Fibroblast of lung (primary cell): ENCODE measurements at places on chromosomes 6 and 20. TPM values are rescaled to one million over a fixed set of nuclear protein-coding genes. Genes with fewer than 3 reads are reported as not detected.

DNA sequence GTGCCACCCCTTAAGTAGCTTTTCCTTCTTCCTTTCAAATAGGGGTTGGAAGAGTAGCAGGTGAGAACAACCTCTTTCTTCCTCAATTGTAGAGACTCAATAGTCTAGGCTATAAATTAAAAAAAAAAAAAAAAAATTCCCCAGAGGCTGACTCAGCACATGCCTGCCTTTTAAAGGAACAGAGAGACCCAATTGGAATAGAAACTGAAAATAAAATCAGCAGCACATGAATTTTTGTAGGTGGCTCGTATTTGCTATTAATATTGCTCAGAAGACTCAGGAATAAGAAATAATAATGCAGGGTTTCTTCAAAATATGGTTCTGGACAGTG lies 19.3 kb downstream of the TOP1 start:
- DNase-seq: peak; percentile 51

- no peak for DNase-seq
Observed at GRCh38 chr20:53757472-53757913, 163.9 kb upstream of the ZNF217 start.

DNA sequence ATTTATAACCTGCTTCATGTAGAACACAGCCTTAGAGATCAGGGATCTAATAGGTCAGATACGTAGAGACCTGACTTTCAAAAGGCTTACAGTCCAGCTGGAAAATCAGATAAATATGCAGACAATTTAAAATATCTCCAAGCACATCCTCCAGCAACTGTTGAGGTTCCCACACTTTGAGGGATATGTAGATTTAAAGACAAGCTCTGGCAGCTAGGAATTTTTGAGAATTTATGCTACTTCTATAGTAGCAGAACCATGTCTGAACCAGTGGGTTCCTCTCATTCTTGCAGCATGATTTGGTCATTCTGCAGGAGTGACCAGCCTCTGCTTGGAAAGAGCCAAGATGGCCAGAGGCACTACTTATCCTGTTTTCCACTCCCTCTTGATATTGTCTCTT lies 60.5 kb downstream of the CYB5R4 start:
- peak; percentile 67 for DNase-seq

DNA sequence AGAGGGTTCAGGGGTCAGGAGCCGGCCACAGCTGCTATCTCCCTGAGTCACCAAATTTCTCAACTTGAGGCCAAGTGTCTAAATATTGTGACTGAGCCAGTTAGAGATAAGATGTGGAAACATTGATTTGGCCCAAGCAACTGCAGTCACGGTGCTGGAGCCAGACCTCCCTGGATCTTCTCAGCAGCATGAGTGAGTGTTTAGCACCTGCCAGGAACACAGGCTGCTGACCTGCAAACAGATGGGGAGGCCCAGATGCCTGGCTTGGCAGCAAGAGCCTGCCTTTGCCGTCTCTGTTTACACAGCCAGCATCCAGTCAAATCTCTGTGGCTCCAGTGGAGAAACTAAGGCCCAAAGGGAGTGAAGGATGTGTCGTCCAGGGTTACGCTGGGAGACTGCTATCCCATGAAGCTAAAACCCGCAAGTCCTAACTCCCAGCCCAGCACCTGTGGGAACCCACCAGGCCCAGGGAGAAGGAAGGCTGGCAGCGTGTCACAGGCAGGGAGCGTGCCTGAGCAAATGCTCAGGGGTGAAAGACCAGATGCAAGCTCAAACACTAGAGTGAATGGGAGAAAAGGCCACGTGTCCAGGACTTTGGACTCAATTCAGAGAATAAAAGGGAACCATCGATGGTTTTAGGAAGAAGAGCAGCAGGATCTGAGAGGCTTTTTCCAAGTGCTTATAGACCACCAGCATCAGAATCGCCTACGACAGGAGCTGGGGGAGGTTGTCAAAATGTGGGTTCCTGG lies 15.9 kb upstream of the PTGIS start:
- DNase-seq: peak; percentile 99

- no peak for DNase-seq
Observed at GRCh38 chr6:169893624-169894023, 142.2 kb downstream of the ERMARD start.

DNA sequence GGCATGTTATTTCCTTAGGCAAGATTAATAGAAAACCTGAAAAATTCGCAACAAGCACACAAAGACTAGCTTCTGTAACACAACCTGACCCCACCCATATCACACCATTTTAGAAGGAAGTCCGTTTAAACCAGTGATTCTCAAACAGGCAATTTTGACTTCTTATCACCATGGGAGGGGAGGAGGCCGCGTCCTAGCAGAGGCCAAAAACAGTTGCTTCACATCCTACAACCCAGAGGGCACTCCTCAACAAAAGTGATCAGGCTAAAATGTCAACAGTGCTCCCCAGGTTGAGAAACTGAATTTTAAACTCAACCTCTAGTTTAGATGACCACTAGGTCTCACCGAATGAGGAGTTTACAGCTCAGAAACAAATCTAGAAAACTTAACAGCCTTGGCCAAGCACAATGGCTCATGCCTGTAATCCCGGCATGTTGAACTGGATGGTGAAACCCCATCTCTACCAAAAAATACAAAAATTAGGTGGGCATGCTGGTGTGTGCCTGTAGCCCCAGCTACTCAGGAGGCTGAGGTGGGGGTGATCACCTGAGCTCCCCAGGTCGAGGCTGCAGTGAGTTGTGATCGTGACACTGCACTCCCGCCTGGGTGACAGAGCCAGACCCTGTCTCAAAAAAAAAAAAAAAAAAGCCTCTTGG lies 3.4 kb downstream of the SNX5 start:
- peak; percentile 35 for DNase-seq

WFDC5 gene
- not detected in 2 replicates for total RNA-seq

- DNase-seq: no peak
Observed at GRCh38 chr20:48742912-48743680, 84.7 kb downstream of the PREX1 start.

MCHR2 gene
- total RNA-seq: not detected in 2 replicates

DNA sequence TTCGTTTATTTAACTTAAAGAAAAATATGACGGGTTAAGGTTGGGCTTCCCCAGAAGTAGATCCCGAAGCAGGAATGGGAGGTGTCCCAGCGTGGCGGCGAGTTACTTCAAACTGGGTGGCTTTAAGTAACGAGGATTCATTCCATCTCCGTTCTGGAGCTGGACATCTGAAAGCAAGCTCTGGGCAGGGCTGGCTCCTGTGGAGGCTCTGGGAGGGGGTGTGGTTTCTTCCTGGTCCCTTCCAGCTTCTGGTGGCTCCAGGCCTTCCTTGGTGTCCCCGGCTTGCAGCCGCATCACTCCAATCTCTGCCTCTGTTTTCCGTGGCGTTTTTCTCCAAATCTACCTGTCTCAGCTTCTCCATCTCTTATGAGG lies 47.3 kb upstream of the BHLHE23 start:
- no peak for DNase-seq

GRCh38 chr20:63114693-63115311 lies 101.1 kb downstream of the YTHDF1 start:
- DNase-seq: no peak

DNA sequence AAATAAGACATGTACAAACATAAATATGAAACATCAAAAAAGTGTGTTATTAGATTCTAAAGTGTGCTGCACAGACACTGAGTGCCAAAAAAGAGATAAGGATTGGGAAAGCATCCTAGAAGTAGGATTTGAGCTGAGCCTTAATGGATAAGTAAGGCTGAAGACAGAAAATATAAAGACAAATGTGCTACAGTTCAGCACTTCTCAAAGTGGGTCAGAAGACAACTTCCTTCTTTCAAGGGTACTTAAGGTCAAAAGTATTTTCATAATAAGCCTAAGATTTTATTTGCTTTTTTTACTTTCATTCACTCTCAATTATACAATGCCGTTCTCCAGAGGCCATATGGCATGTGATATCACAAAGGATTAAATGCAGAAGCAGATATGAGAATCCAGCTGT lies 16.8 kb downstream of the USP45 start:
- DNase-seq: no peak

MLIP gene
- total RNA-seq: not detected in 2 replicates

DNA sequence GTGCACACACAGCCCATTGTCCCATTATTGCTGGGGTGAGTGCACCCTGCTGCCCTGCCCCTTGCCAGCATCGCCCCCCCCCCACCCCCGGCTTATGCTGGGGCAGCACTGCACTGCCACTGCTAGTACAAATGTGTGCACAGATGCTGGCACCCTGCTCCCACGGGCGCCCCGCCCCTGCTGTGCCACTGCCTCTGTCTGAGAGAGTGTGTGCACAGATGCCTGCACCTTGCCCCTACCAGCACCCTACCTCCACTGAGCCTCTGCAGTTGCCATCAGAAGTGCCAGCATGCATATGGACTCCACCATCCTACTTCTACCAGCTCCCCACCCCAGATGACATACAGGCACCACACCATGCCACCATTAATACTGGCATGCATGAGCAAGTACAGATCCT lies 454.6 kb upstream of the KHDRBS2 start:
- DNase-seq: no peak

POLH gene
- 19.5 and 21.8 TPM in 2 replicates for total RNA-seq
